ENCODE measurements at places on chromosomes 11 and 22.

DNA sequence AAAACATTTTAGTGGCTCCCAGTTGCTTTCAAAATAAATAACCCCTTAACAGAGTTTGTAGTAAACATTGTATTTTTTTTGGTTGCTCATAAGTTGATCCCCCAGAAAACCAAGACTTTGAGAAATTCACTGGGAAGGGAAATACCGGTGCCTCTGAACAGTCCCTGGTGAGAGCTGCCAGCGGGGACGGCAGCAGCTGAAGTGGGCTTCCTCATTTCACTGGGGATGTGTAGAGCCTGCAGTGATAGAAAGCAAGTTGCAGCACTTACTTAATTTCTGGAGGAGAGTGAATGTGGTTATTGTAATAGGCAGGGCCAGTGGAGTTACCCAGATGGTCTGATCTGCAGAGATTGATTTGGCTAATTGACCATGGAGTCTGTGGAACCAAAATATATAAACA lies 18.6 kb upstream of the MCHR1 start:
- no peak for DNase-seq

GRCh38 chr11:121889186-121889585 lies 226.8 kb downstream of the BLID start:
- no peak for DNase-seq

GRCh38 chr11:67367761-67368227 lies 5.6 kb downstream of the CLCF1 start:
- no peak for DNase-seq

DNA sequence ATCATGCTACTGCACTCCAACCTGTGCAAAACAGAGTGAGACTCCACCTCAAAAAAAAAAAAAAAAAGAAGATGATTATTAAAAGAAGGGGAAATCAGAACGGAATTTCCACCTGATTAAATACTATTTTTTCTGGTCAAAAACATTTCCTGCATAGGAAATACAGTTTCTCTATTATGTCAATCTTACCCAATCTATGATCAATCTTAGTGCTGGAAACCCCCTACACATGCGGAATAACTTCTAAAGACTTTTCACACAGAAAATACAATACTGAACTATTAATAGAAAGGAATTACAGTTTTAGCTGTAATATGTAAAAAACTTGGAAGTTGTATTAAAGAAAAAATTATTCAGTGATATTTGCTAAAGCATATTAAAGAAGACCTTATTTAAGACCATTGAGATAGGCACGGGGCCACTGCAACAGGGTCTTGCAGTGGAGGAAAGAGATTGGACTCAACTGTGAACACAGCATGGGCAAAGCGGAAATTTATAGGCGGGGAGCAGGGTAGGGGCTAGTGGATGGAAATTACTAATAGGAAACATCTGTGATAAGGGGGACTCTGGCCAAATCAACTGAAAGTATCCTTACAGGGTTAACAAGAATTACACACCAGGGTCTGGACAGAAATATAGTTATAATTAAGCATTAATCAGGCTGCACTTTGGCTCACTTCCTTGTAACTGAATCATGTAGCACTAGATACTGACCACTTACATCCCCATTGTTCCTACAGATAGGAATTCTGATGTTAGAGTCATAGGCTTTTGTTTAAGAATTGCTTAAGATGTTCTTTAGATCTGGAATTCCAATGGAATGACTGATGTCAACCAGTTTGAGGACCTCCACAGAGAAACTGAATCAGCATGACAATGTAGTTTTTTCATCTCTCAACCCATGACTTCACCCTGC lies 411.5 kb upstream of the DDI1 start:
- DNase-seq = no peak

DNA sequence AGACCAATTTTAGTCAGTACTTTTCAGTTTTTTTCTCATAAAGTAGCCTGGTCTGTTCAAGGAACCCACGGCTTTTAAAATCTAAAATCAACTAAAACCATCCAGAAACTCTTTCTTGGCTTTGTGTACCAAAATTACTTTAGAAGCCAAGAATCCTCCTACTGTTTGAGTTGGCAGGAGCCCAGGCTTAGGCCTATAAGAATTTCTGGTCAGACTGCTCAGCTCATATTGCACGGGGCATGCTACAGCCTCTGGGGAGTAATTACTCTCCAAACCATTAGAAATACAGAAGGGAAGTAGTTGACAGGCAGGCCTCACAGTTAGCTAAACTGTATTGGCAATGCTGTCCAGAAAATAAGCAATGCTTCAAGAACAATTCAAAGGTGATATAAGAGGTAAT lies 1862.9 kb upstream of the RAG2 start:
- no peak for DNase-seq

Measured in activated T-helper 1 cell treated with anti-CD3 and anti-CD28 coated beads, Interleukin-2, amount 50 U/mL, for 16 hours (primary cell).